ENCODE measurements at places on chromosomes 1 and 21. TPM values are rescaled to one million over a fixed set of nuclear protein-coding genes. Genes with fewer than 3 reads are reported as not detected.

DNA sequence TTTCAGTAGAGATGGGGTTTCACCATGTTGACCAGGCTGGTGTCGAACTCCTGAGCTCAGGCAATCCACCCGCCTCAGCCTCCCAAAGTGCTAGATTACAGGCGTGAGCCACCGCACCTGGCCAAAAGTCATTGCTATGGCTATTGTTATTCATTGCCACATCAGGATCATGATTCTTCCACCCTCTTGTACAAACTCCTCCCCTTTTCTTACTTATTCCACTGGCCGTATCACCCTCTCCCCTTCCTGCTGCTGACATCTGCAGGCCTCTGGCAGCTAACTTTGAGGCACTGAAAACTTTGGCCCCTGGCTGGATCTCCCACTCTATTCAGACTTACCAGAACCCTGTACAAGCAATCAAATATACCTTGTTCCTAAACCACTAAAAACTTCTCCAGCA lies 10.9 kb downstream of the TMEM53 start:
- no peak for DNase-seq

- peak; percentile 19 for DNase-seq
These were observed 64.7 kb upstream of the MACF1 start for GRCh38 chr1:39139723-39140360.

- DNase-seq: peak; percentile 38
These were observed 1.4 kb upstream of the DNAJC11 start for GRCh38 chr1:6703016-6703415.

DNA sequence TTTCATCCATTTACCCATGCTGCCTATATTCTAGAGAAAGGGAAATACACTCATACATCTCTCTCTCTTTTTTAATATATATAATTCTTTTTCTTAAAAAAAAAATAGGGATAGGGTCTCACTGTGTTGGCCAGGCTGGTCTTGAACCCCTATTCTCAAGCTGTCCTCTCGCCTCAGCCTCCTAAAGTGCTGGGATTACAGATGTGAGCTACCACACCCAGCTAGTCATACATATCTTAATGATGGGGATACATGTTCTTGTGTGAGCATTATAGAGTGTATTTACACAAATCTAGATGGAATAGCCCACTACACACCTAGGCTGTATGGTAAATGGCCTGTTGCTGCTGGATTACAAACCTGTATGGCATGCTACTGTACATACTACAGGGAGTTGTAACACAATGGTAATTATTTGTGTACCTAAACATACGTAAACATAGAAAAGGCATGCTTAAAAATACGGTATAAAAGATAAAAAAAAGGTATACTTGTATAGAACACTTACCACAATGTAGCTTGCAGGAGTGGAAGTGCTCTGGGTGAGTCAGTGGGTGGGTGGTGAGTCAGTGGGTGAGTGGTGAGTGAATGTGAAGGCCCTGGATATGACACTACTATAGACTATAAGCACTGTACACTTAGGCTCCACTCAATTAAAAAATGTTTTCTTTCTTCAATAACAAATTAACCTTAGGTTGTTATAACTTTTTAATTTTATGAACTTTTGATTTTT lies 72.9 kb downstream of the IVNS1ABP start:
- peak; percentile 85 for DNase-seq

GRCh38 chr1:69109277-69109676 lies 458.4 kb upstream of the LRRC7 start:
- no peak for DNase-seq

DNA sequence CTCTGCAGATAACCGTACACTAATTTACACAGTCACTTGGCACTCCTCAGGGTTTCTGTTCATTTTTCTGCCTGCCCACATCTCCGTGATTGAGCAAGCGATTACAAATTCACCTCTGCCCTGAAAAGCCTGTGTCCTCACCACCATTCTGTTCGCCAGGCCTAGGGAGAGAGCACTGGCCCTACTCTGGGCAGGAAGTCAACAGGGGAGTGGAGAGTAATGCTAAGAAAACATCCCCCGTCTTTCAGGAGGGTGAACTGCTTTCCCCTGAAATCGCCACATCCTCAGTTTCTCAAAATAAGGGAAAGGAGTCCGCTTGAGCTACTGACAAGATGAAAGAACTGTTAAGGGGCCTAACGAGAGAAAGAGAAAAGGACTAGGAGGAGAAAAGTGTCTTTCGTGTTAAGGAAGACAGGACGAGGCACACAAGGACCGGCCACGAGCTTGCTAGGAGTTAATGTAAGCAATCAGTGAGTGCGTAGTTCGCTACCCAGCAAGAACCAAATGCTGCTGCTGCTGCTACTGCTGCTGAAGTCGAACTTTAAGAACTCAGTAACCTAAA lies 632 bp downstream of the PEX19 start:
- DNase-seq: peak; percentile 90

GRCh38 chr1:11180342-11180744 lies 8.8 kb upstream of the ANGPTL7 start:
- DNase-seq: peak; percentile 83

GRCh38 chr1:242535986-242536385 lies 11.5 kb upstream of the PLD5 start:
- DNase-seq: no peak

- no peak for DNase-seq
These were observed 9.1 kb downstream of the ITGB2 start for GRCh38 chr21:44911384-44912157.

DNA sequence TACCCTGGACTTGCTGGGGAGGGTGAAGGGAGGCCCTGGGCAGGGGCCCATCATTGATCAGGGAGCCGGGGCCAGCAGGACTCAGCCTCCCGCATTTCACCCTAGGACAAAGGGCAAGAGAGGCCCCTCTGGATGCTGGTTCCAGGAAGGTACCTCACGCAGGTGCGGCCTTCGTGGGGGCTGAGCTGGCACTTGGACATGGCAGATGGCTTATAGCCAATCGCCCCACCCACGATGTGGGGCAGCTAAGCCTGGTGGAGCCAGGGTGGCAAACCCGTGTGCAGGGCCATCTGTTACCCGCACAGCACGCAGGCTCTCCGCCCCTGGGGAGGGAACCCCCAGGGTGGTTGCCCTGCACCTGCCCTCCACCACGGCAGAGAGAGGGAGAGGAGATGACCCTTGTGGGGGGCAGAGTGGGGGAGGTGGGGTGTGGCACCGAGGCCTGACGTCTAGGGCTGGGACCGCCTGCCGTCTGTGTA lies 2.5 kb downstream of the TFF3 start:
- no peak for DNase-seq

- no peak for DNase-seq
These were observed 665.7 kb downstream of the MRPL39 start for GRCh38 chr21:24941316-24942185.

- no peak for DNase-seq
These were observed 108.2 kb upstream of the SLC35F3 start for GRCh38 chr1:233796146-233796783.

GRCh38 chr21:41213021-41213420 lies 45.1 kb downstream of the BACE2 start:
- no peak for DNase-seq

- no peak for DNase-seq
These were observed 26.0 kb downstream of the RNASEL start for GRCh38 chr1:182563095-182563494.

The RSRP1 gene
- total RNA-seq: 138 TPM

The PEAR1 gene
- total RNA-seq: 2.2 TPM

The PPOX gene
- total RNA-seq: 18.8 TPM

The CAPN2 gene
- 223 TPM for total RNA-seq

The PAQR6 gene
- total RNA-seq: 0.63 TPM

The SPAG17 gene
- not detected for total RNA-seq

The INAVA gene
- not detected for total RNA-seq

The TRIM46 gene
- total RNA-seq: 3.4 TPM

The HCRTR1 gene
- not detected for total RNA-seq

The TRIM45 gene
- total RNA-seq: 0.76 TPM

The PGBD5 gene
- 3.8 TPM for total RNA-seq

All from GM23248 (cell line).